T-helper 2 cell treated with Interferon-gamma antibody and Interleukin-4, amounts not matched to agents 5 μg/mL and 100 μg/mL, for 36 hours (primary cell): ENCODE measurements at places on chromosomes 6 and 20.

DNA sequence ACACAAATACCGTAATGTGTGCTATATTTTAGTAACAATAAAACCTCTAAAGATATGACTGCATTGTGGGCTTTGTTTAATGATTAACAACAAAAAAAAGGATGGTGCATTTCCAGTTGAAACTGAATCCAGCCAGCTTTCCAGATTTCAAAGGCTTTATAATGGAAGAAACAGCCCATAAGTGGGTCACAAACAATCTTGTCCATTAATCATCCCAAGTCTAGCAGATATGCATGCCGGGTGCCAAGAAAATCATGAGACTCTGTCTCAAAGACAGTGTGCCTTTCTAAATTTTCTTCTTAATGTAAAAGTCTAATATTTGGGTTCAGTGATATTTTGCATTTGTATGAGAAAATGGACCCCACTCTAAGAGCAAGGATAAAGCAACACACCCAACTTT is 20.6 kb upstream of the LAMP5 start:
- DNase-seq = no peak

DNA sequence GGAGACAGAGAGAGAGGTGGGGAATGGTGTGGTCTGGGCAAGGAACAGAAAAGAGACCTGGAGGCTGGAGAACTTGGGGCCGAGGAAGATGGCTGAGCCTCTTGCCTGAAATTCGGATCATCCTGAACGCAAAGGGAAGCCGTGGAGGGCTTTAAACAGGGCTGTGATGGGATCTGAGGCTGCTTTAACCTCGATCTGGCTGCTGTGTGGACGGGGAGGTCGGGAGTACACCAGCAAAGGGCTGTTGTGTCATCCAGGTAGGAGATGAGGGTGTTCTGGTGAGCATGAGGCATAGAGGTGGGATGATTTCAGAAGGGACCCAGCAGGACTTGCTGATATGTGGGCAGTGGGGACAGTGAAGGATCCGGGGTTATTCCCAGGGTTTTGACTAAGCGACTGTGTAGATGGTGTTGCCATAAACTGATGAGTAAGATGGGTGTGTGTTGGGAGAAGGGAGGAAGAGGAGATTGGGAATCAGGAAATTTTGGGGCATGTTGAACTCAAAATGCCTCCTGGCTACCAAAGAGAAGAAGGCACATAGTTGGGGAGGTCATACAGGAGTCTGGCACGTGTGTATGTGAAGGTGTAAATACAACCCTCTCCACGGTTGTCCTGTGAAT is 158.5 kb downstream of the NFATC2 start:
- no peak for DNase-seq

GRCh38 chr20:41308726-41309413 is 8.7 kb downstream of the ZHX3 start:
- DNase-seq = no peak

DNA sequence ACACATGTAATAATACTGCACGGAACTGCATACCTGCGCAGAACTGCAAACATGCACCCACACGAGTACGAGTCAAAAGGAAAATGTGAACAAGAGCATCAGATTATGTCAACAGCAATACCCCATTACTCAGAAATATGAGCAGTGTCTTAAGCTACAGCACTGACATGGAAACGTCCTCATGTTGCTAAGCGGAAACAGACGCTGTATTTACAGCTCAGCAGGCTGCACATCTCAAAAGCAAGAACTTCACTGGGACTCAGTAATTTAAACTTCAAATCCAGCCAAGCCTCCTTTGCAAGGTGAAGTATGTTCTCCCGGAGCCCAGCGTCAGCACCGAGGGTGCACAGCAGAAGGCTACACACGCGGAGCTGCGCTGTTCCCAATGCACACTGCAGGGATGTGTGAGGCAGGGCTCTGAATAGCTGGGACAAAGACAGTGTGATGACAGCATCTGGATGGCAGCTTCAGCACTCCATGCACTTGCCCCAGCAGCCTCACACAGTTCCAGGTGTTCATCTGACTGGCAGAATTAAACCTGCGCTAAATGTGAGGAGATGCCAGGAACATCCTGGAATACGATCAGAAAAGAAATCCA is 202.8 kb downstream of the WDR27 start:
- no peak for DNase-seq

GRCh38 chr6:42960243-42961019 is at the start of gene GNMT:
GNMT (plus strand) TSS chr6:42960754; CDS start chr6:42960768, 14 bp downstream.
- DNase-seq = peak; percentile 11

GRCh38 chr6:30883685-30884520 is at the start of gene DDR1:
DDR1 (plus strand) TSS chr6:30884519; CDS start chr6:30888730, 4,211 bp downstream.
- peak; percentile 19 for DNase-seq

DNA sequence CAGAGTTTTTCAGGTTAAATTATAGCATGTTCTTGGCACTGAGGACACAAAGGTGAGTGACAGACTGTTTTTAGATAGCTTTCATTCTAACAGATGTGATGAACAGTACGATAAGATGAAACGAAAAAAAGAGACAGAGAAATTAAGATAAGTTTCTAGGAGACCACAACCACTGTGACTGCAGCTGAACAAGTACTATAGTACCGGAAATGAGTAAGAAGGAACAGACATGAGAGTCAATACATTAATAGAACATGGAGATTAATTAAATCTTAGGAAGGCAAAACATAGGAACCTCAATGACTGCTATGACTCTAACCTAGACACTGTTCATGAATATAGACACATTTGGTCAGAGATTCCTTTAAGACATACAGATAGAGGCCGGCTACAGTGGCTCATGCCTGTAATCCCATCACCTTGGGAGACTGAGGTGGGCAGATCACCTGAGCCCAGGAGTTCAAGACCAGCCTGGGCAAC is 40.2 kb downstream of the HBS1L start:
- DNase-seq = peak; percentile 23

GRCh38 chr6:31836474-31837368 is 9.2 kb downstream of the HSPA1B start:
- no peak for DNase-seq

DNA sequence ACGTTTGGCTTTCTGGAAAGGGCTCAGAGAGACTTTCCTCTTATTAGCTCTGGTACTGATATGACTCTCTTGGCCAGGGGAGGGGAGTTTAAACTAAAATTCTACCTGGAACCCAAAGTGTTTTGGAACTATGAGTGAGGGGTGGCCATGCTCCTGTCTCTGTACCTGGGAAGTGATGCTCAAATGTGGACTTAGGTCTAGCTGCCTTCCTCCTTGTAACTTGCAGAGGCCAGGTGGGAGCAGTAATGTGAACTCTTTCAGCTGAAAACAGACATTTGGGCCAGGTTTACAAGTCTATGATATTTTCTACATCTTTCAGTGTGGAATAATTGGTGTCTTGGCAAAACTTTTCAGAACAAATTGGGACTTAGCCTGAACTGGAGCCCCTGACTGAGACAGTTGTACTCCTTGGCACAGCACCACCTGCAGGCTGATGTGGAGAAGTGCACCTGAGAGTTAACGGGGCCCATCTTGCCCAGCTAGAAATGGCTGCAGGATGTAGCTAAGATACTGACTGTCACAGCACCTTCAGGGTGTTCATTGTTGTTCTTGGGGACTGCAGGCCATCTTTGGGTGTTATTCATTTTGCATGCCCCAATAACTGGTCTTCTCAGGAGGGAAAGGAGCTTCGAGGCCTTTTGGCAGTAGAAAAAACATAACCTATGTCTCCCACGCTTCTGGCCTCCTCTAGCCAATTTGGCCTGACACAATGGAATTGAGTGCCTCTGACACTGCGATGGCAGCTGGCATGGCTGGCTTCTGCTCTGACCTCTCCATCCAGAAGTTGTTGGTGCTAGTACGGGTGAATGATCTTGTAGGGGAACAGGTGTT is 37.1 kb downstream of the CD109 start:
- DNase-seq = peak; percentile 61

- DNase-seq = no peak
Observed at GRCh38 chr20:63319164-63320040, 26.4 kb downstream of the COL20A1 start.

- no peak for DNase-seq
Observed at GRCh38 chr6:130788954-130789353, 38.3 kb upstream of the SMLR1 start.

- no peak for DNase-seq
Observed at GRCh38 chr20:1924910-1925861, 30.0 kb downstream of the SIRPA start.

DNA sequence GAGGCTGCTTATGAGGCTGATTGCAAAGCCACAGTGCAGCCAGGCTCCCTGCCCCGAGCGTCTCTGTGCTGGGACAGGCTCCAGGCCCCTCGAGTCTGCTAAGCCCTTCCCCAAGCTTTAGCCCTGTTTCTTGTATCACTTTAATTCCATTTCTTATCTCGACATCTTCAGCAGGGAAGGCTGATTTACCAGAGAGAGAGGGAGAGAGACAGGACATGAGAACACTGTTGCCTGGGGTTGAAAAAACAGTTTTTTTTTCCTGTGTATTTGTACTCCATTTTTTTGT is 386.5 kb downstream of the SMOC2 start:
- no peak for DNase-seq

DNA sequence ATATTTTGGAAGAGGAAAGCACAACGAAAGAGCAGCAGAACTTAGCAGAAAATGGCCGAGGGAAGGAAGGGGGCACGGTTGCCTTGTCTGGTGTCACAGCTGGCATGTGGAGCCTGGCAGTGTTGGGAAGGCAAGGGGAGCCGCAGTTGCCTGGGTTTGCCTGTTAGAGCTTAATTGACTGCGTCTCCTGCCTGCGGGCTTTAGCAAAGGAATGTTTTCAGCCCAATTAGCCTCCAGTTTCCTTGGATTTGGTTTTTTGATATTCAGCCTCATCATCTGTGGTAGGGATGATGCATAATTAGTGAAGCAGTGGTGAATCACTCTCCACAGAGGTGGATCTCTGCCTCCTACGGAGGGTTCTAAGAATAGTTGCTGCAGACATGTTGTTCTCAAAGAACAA is 832.6 kb downstream of the QKI start:
- no peak for DNase-seq

DNA sequence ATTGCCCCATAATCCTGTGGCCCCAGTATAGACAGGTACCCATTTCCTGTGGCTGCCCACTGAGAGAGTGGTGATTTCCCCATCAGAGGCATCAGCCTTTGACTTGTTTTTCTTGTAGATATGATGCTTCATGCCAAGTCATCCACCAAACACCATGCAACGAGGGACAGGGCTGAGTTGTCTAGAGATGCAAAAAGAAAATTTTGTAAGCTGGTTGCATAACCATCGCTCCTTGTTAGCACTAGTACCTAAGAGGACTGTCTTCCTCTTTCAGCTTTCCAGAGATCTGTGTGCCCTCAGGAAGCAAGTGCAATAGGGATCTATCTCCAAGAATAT is 166.8 kb downstream of the BCAS1 start:
- DNase-seq = no peak

DNA sequence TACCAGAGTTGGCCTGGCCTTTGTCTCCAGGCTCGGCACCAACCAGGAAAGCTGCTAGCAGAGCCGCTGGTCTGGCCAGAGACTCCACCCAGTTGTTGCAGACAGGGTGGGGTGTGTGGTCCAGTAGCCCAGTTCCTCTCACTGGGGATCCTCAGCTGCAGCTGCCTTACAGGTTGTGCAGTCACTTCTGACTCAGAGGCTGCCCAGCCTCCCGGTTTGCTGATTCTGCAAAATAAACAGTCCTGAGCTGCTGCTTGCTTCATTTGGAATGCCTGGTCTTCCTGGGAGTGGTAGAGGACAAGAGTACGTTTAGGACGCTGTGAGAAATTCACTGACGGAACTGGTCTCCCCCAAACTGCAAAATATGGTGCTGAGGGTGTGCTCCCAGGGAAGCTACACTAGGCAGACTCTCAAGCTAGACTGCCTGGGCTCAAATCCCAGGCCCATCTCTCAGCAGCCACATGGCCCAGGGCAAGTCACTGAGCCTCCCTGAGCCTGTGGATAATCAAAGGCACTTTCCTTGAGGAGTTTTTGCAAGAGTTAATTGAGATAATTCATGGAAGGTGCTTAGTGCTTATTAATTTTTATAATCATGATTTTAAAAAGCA is 246.1 kb downstream of the TFAP2C start:
- no peak for DNase-seq

- DNase-seq = no peak
Observed at GRCh38 chr6:119683031-119683430, 333.5 kb upstream of the MAN1A1 start.

- no peak for DNase-seq
Observed at GRCh38 chr6:165117121-165117520, 192.3 kb downstream of the C6orf118 start.

GRCh38 chr6:108364470-108364869 is 69.6 kb downstream of the AFG1L start:
- DNase-seq = no peak

- no peak for DNase-seq
Observed at GRCh38 chr20:1674990-1675780, 17.6 kb upstream of the SIRPG start.

GRCh38 chr20:33832103-33832804 is 21.1 kb downstream of the CHMP4B start:
- DNase-seq = no peak

DNA sequence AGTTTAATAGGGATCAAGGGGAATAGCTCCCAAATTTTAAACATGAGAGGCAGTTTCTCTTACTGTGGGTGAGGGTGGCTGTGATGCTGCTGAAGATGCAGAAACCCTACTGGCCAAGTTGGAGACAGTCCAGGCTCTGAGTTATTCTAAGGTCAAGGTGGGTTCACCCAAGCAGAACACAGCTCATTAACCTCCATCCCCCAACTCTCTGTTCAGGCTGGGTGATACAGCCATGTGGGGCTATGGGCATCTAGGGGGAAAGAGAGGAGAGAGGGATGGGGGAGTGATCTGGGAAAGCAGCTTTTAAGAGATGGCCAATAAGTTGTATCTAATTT is 18.9 kb upstream of the TRAM2 start:
- no peak for DNase-seq

GRCh38 chr6:74631564-74631963 is 574.3 kb downstream of the COL12A1 start:
- DNase-seq = no peak

- no peak for DNase-seq
Observed at GRCh38 chr6:13044390-13044789, 283.9 kb downstream of the TBC1D7 start.

GRCh38 chr6:144921206-144921975 is 636.3 kb downstream of the UTRN start:
- no peak for DNase-seq

- no peak for DNase-seq
Observed at GRCh38 chr6:124443541-124443940, 518.7 kb upstream of the RNF217 start.

DNA sequence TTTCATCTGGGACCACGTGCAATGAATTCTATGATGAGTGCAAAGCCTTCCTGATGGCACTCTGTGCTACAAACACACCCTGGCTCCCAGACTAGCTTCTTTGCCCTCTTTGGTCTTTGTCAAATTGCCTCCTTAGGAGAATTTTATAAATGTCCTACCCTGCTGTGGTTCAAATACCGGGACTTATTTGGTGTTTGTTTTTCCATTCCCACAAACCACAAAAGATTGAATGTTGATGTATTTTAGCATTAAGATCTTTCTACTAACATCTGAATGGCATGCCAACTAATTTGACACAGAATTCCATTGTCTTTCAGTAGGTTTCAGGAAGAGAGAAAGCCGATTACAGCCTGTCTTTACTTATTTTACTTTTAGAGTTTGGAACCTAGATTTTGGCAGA is 424.2 kb upstream of the SLC35B3 start:
- no peak for DNase-seq

GRCh38 chr6:129778793-129779192 is 68.8 kb upstream of the ARHGAP18 start:
- DNase-seq = no peak

- no peak for DNase-seq
Observed at GRCh38 chr6:170067923-170068360, 222.9 kb downstream of the DLL1 start.
